ENCODE measurements at places on chromosomes 7 and 10.

- DNase-seq: no peak
Measured at GRCh38 chr10:1287971-1288401, 231.8 kb downstream of the WDR37 start.

DNA sequence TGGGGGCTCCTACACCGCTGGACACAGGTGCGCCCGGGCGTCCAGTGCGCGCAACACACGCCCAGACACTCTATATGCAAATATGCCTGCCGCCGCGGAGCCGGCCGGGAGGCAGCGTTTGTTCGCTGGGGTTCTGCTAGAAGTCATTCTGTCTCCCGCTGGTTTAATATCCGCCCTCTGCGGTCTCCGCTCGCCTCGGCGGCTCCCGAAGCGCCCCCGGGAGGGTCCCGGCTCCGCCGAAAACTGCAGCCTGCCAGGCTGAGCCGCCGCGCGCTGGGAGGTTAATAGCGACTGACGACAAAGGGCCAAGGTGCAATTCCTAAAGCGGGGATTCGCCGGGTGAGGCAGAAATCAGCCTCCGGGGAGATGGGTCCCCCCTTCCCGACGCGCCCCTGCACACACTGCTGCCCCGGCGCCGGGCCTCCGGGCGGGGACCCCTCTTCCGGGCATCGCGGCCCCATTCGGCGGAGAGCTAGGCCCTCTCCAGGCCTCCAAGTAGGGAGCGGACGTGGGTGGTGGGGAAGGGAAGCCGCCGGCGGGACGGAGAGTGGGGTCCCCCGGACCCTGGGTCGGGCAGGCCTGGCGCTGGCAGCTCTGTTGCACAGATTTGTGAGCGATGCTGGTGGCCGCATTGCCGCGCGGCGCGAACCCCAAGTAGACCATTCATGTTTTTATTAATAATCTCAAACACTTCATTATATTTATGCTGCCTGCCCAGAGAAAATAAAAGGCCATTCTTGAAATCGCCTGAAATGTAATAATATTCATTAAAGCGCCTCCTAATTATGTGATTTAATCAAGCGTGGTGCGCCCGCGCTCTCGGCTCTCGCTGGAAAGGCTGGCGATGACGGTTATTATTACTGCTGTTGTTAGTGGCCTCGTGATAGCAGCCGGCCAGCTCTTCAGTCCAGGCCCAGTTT, 9.1 kb downstream of the EN2 start:
- no peak for DNase-seq

DNA sequence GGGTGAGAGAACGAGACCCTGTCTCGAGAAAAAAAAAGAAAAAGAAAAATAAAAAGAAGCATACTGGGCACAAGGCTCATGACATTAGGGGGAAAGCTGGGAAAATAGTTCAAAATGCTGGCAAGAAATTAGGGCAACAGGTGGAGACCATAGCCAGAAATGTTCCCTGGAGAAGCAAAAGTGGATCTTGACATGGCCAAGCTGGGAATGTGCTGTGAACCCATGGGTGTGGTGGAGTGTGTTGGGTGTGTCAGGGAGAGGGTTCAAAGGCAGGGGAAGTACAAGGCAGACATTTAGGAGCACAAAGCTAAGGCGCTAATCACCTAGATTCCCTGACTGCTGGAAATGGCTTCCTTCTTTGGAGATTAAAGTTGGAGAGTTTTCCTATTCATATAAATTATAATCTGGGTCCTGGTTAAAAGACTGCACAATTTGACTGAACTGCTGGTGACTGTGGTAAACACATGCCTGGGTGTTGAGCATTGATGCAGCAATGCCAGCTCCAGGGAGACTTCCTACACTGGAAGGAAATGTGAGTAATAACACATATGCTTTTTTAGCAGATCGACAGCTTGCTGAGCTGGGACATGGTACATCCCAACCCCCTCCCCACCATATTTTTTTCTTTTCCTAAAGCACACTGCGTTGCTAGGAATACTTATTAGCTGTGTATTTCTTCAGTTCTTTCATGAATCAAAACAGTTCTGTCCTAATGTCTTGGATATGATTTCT, 70.1 kb upstream of the ARHGAP21 start:
- no peak for DNase-seq

DNA sequence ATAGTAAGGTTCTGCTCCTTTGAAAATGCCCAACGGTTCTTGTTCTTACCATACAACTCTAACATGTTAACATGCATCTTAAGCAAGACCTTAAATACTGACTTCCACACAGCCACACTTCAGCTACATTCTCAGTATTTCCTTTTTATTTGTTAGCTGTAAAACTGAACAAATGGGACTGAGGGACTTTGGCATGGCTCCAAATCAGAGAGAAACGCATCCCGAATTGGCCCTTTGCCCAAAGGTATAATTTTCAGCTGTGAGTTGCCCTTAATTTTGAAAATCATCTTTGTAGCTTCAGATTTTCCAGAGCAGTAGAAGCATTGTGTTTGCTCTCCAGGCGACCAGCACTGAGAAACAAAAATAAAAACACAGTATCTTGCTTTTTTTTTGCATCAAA, 56.4 kb downstream of the NEUROD6 start:
- DNase-seq: no peak

GRCh38 chr10:62907470-62908212, 91.5 kb upstream of the EGR2 start:
- DNase-seq: no peak

DNA sequence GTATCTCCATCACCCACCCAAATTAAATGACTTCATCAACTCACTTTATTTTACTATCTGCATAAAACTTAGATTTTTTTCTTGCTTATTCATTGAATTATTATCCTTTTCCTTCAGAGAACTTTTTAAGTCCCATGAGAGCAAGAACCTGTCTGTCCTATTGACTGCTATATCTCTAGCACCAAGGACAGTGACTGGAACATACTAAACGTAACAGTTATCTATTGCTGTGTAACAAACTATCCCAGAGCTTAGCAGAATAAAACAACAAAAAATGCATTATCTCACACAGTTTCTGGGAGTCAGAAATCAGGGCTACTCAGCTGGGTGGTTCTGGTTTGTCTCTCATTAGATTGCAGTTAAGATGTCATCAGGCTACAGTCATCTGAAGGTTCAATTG, 401.7 kb upstream of the AUTS2 start:
- DNase-seq: no peak

GRCh38 chr10:31962826-31963588, 34.4 kb upstream of the ARHGAP12 start:
- no peak for DNase-seq

- DNase-seq: no peak
Measured at GRCh38 chr10:109963439-109963838, 40.1 kb upstream of the XPNPEP1 start.

GRCh38 chr10:27253576-27253975, 13.0 kb upstream of the ACBD5 start:
- DNase-seq: no peak

DNA sequence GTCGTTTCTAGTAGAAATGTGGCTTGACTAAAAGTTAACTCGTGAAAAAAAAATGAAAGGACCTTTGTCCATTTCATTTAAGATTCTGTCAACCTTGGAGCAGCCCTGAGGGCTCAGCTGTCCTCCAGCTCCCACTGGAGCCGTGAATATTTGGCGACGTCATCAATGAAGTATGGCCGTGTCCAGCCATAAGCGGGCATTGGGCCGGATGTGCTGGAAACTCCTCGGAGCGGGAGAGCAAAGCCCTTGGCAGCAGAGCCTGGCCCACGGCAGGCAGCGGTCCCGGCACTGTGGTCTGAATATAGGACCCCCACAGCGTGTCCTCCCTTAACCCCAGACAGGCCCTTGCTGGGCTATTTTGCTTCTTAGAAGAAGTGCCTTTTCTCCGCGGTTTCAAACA, 50.0 kb downstream of the JAKMIP3 start:
- no peak for DNase-seq
